ENCODE measurements at places on chromosomes 12 and 14. TPM values are rescaled to one million over a fixed set of nuclear protein-coding genes. Genes with fewer than 3 reads are reported as not detected.

GRCh38 chr12:106974511-106974910, 12.4 kb downstream of the MTERF2 start:
- no peak for DNase-seq

- DNase-seq: no peak
Measured at GRCh38 chr12:96521895-96522682, 32.7 kb downstream of the CFAP54 start.

GRCh38 chr12:130791629-130792028, 47.4 kb downstream of the STX2 start:
- DNase-seq: no peak

DNA sequence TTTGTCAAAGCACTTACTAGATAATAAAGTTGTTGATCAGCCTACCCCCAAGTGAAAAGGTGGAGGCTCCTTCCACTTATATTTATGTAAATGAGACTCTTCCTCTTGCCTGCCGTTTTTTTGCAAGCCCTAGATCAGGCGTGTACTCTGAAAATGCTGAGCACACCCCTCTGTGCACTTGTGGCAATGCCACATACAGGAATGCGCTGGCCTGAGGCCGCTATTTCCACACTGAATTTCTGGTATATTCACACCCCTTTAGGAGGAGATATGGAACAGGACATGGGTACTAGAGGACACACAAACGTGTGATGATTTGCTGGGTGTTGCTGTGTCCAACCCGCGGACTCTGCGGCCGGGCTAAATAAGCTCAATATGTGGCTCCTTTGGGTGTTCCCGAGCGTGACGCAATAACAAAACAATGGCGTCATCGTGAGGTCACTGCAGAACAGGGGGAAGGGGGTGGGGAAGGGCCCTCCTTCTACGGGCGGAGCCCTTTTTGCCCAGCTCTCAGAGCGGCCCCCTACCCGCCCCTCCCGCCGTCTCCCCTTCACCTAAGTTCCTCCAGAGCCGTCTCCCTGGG, 554 bp upstream of the TSPAN31 start:
- DNase-seq: no peak

GRCh38 chr14:28247491-28247890, 519.1 kb upstream of the FOXG1 start:
- DNase-seq: no peak

GRCh38 chr12:15033641-15034040, 60.8 kb downstream of the PDE6H start:
- no peak for DNase-seq

DNA sequence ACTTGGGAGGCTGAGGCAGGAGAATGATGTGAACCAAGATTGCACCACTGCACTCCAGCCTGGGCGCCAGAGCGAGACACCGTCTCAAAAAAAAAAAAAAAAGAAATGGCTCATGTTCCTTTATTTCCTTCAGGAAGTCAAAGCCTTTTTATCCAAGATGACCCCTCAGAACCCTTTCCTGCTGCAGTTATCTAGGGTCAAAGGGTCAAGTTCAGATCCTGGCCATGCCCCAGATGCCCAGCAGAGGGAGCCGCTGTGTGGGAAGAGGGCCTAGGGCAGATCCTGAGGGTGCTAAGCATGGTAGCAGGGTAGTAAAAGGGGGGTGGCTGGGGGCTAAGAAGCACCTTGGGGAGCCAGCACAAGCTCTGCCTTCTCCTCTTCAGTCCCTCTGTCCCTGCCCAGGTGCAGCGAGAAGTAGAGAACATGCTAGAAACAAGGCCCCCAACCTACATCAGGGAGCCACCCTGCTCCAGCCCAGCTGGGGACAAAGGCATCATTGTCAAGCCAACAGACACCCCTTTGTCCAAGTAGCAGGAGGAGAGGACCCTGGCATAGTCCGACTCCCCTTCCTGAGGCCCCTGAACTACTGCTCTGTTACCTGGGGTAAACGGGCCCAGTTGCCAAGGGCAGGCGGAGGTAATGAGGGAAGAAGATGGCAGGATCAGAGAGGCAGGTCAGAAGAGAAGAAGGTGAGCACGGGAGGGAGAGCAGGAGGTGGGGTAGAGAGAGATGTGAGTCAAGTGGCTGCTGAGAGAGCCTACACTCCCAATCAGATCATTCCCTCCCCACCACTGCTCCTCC, 6.5 kb downstream of the NFE2 start:
- DNase-seq: no peak

DNA sequence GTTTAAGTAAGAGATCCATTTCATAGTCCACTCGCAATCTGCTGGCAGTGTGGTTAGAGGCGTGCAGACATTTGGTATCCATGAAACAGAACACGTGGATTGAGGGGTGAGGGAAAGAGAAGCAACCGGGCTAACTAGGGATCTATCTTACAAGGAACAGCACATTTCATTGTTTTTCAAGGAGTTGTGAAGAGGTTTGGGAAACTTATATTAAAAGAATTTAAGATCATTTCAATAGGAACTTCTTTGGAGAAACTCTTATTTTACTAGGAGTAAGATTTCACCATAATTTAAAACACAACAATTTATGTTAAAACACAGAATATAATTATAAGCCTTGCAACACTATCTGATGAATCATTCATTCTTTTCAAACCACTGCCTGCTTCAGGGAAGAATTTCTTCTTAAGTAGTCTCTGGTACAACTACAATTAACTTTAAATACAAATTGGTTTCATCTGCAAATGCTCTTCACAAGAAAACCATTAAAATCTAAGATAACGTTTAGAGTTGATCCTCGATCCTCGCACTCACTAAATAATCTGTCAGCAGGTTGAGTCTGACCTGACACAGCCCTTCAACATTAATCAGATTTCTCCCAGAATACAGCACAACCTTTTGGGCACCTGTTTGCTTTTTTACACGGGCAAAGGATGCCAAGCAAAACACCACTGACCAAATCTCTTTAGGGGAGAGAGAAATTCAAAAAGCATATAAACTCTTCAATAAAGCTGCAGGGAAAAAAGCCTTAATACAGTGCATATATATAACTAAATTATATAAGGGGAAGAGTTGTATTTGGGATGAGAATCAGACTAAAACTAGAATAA, 27.3 kb downstream of the PPTC7 start:
- no peak for DNase-seq

GRCh38 chr12:51000245-51000644, 25.9 kb downstream of the SLC11A2 start:
- no peak for DNase-seq

DNA sequence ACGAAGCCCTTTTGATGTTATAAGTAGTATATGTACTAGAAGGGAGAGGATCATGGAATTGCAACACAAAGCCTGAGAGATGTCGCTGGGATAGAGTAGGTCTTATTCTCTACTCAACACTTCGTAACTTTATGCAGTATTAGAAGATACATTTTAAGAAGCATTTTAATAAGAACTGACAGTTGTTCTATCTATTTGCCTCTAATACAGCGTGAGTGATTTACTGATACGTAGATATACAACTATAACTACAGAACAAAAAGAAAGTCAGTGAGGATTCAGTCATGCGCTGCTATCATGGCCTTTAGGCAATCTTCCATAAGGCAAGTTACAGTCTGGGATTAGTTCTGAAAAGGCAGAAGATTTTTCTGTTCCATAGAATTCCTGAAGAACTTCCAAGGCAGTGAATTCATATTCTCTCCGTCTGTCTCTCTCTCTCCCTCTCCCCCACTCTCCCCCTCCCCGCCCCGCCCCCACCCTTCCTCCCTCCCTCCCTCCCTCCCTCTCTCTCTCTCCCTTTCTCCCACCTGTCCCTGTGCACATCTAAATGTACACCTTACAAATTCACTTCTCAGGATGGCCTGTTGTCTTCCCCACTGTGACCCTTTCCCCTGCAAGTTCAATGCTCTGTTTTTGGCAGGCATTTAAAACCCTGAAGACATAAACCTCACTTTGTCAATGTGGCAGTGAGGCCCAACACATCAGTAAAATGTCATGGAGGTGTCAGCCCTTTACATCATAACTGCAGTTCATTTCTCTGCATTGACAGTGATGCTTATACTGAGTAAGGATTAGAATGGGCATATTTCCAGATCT, 470.6 kb downstream of the EGLN3 start:
- DNase-seq: no peak

Gene LRP1-AS
- not detected for total RNA-seq

Gene CABP1
- 1.6 TPM for total RNA-seq

Gene CARMIL3
- total RNA-seq: not detected

Gene EXOC3L4
- total RNA-seq: 2.4 TPM

Gene COX14
- 105 TPM for total RNA-seq

Gene ALDH1L2
- 4.0 TPM for total RNA-seq

Gene PIK3C2G
- total RNA-seq: 0.40 TPM
